ENCODE measurements at places on chromosomes 13 and 19. TPM values are rescaled to one million over a fixed set of nuclear protein-coding genes. Genes with fewer than 3 reads are reported as not detected.

TPM4 gene
- polyA plus RNA-seq: 374 TPM

BAX gene
- polyA plus RNA-seq: 198 TPM

CPT1C gene
- polyA plus RNA-seq: 4.2 TPM

- no peaks in the 10 kb centered on the region for H3K4me1 ChIP-seq
- no peaks in the 10 kb centered on the region for H3K36me3 ChIP-seq
- no peak overlapping the region for H3K27ac ChIP-seq
- no peak overlapping the region for H3K4me3 ChIP-seq
These were observed 169.8 kb upstream of the SPRY2 start for GRCh38 chr13:80510686-80511085.

DNA sequence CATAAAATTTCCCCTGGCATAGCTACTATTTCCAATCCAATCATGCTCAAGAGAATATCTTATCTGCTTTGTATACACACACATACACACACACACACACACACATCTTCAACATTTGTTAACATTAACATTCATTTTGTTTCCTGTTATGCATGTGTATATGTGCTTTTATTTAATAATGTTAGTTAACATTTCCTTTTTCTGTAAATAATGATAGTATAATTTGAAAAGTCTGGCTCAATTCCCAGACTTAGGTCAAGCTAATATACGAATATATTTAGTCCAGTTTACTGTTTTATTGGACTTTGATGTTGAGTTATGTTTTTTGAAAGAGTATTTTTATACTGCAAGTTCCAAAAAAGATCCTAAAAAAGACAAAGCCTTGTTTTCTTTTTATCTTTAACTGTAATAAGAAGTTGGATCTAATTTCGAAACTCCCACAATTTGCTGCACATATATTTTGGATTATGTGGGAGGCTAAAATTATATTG is 1072.4 kb downstream of the EFNB2 start:
- H3K27ac ChIP-seq: no peak overlapping the region
- H3K36me3 ChIP-seq: no peaks in the 10 kb centered on the region
- no peak overlapping the region for H3K4me3 ChIP-seq
